CD4-positive, alpha-beta T cell treated with Interleukin-21 for 1 hour (primary cell): ENCODE measurements at places on chromosomes 5 and 9.

GRCh38 chr9:69933445-69933844 is 110.2 kb upstream of the MAMDC2 start:
- DNase-seq: no peak

- no peak for DNase-seq
These were observed 347.0 kb upstream of the ADAMTSL1 start for GRCh38 chr9:18126831-18127498.

DNA sequence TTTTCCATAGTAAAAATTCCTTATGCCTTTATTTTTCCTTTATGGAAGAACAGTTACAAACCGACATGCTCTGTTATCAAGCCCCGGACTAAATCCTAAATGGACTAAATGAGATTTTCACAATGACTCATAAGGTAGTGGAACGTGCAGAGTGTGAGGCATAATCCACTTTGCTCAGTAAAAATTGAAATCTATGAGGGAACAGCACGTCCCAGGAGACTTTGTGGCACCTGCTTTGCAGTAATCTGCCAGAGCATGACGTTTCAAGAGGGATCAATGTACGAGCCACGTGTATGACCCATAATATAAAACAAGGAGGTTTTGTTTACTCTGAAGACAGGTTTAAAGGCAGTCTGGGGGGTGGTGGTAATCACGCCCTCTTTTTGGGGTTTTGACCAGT is 83.8 kb upstream of the GNA14 start:
- DNase-seq: no peak

GRCh38 chr5:82859451-82860140 is 217.6 kb downstream of the TMEM167A start:
- no peak for DNase-seq

- DNase-seq: no peak
These were observed 16.6 kb downstream of the OLFM1 start for GRCh38 chr9:135103931-135104639.

- no peak for DNase-seq
These were observed 448.6 kb upstream of the MPDZ start for GRCh38 chr9:13728131-13728530.

GRCh38 chr5:177312649-177313181 is 1.0 kb upstream of the MXD3 start:
- DNase-seq: no peak
